HS-5 (cell line): ENCODE measurements at places on chromosomes 5 and 9.
A peak's percentile ranks its signal among the peaks of the same experiment; 100 is the strongest.

- DNase-seq, result no peak
These were observed 23.9 kb downstream of the SPARC start for GRCh38 chr5:151662805-151663204.

- no peak for DNase-seq
These were observed 92.9 kb upstream of the PTPN3 start for GRCh38 chr9:109590966-109591365.

DNA sequence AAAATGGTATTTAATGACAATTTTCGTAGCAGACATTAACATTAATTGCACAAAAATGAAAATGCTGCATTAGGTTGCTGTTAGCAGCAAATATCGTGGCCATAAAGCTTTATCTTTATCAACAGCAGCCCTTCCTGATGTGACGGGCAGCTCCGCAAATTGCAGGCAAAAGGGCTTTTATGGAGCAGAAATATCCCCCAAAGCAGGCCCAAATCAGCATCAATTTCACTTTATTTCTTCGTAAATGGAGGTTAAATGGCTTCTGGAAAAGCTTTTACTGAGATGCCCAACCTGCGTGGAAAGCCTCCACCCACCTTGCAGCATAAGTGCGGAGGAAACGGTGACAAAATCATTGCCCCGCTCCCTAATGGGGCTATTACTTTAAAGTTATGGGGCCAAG lies 77.9 kb upstream of the BARHL1 start:
- no peak for DNase-seq

- DNase-seq, result no peak
These were observed 43.0 kb upstream of the NOTCH1 start for GRCh38 chr9:136588663-136589464.

- DNase-seq, result no peak
These were observed 45.5 kb downstream of the DAB2IP start for GRCh38 chr9:121696930-121697329.

GRCh38 chr5:31854181-31855133 lies 215.5 kb downstream of the PDZD2 start:
- peak; percentile 50 for DNase-seq

GRCh38 chr5:2009986-2010914 lies 127.5 kb upstream of the IRX4 start:
- no peak for DNase-seq

- no peak for DNase-seq
These were observed 68.1 kb downstream of the UBE2R2 start for GRCh38 chr9:33884856-33885701.
